ENCODE measurements at places on chromosomes 11 and 22. TPM values are rescaled to one million over a fixed set of nuclear protein-coding genes. Genes with fewer than 3 reads are reported as not detected.

SCGB1D2 gene
- total RNA-seq: not detected

C11orf98 gene
- total RNA-seq: 79.5 TPM

ANGPTL5 gene
- total RNA-seq: not detected

ARL2 gene
- 76.1 TPM for total RNA-seq

NRXN2 gene
- not detected for total RNA-seq

TRIM49 gene
- total RNA-seq: not detected

GGTLC3 gene
- not detected for total RNA-seq

TMEM132A gene
- 25.2 TPM for total RNA-seq

MOV10L1 gene
- total RNA-seq: 0.26 TPM

BTBD18 gene
- total RNA-seq: not detected

TPBGL gene
- not detected for total RNA-seq

Data from bronchial epithelial cell (primary cell).